ENCODE measurements at places on chromosomes 5 and 9.

GRCh38 chr5:80083101-80083890 is 48.1 kb downstream of the THBS4 start:
- no peak for DNase-seq

DNA sequence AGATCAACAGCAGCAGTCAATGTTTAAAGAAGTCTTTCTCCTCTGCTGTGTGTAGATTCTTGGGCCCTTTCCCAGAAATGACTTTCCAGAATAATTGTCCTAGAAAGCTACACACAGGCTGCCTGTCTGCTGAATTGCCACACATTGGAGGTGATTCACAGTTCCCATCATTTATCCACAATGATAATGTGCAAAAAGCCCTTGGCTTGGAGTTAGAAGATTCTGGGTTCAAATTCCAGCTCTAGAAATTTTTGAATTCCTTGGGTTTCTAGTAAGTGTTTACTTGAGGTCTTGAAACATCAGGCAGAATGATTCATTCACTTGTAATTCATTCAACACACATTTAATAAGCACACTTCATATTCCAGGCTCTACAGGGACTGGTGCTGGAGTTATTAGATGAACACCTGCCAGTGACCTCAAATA is 28.6 kb upstream of the EPB41L4B start:
- no peak for DNase-seq

DNA sequence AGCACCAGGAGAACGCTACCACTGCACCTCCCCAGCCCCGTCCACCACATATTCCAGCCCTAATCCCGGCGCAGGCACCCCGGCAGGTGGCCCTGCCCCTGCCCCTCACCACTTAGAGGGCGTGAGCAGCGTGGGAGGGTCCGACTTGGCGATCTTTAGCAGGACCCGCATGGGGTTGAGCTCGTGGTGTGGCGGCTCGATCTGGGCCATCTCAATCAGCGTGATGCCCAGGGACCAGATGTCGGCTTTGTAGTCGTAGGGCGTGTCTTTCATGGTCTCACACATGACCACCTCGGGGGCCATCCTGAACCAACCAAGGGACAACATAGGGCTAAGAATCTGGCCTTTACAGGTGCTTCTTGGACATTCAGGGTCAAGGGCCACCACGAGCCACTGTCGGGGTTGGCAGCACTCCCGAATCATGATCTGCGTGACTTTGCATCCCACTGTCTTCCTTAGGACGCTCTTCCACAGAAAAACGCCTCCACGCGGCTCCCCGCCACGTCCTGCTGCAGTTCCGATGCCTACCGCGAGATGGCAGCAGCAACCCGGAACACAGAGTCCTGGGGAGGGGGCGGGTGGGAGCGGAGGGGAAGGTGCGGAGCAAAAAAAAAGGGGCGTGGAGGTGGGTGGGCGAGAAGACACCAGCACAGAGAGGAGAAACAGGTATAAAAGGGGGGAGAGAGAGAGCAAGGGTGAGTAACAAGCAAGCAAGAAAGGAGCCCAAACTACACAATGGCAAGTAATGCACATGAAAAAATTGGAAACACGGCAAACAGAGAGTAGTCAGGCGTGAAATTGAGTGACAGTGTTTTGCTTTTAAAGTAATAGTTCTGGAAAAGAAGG is 81.3 kb downstream of the STK10 start:
- DNase-seq = peak; percentile 79

DNA sequence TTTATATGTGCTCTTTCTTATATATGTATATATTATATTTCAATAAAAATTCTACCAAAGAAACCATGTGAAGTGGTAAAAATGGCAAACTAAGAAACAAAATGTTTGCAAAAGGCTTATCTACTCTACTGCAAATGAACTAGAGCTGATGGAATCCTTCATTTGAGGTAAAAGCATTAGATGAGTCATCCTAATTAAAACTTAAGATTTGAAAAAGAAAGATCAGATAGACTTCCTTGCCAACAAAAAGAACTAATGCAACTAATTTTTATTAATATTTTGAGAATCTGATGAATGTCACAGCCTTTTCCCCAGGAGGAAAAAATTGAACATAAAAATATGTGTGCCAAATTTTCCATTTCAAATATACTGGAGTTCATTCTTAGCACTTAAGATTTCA is 84.1 kb upstream of the SLCO4C1 start:
- no peak for DNase-seq

GRCh38 chr5:35218981-35219380 is 11.3 kb downstream of the PRLR start:
- no peak for DNase-seq

GRCh38 chr9:128369024-128369706 is 2.0 kb upstream of the URM1 start:
- DNase-seq = no peak

DNA sequence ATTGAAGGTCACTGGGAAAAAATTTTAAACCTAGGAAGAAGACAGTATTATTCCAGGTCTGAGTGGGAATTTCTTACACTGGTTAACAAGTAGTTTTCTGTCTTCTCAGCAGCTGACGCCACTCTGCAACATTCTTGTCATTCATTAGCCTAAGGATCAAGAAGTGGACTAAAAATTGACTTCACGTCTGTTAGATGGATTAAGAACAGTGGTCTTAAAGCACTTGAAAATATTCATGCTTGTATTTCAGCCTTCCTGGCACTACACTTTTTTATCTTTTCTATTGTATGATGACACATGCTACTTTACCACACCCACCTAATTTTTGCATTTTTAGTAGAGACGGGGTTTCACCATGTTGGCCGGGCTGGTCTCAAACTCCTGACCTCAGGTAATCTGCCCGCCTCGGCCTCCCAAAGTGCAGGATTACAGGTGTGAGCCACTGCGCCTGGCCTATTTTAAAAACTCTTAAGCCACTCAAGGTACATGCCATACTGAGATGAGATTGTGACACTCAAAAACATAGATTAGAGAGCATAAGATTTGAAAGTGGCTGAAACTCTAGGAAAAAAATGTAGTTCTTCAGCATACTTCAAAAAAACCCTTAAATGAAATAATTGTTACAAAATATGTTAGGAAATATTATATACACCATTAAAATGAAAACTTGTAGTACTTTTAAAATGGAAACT is 8.4 kb downstream of the MATR3 start:
- DNase-seq = no peak

GRCh38 chr5:122770477-122770876 is 4.4 kb upstream of the SNX2 start:
- no peak for DNase-seq

- no peak for DNase-seq
These were observed 219.6 kb downstream of the PLK2 start for GRCh38 chr5:58240322-58240721.

DNA sequence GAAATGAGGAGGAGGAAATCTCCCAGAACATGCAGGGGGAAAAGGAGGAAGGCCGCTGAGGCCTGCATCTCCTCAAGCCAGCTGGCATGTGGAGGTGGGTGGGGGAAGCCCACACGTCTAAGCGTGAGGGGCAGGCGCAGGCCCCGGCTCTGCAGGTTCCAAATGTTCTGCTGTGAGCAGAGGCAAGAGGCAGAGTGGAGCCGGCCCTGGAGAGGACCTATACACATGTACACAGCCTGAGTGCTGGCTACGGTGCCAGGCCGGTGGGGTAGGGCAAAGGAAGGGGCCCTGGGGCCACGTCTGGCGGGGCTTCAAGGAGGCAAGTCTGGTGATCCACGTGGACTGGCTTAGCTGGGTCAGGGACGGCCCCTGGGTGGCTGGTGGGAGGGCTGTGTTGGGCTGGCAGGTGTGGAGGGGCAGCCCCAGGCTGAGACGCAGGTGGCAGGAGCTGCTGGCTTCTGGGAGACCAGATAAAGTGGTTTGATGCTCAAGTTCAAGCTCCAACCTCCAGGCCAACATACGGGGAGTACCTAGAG is 26.4 kb downstream of the LPCAT1 start:
- no peak for DNase-seq

DNA sequence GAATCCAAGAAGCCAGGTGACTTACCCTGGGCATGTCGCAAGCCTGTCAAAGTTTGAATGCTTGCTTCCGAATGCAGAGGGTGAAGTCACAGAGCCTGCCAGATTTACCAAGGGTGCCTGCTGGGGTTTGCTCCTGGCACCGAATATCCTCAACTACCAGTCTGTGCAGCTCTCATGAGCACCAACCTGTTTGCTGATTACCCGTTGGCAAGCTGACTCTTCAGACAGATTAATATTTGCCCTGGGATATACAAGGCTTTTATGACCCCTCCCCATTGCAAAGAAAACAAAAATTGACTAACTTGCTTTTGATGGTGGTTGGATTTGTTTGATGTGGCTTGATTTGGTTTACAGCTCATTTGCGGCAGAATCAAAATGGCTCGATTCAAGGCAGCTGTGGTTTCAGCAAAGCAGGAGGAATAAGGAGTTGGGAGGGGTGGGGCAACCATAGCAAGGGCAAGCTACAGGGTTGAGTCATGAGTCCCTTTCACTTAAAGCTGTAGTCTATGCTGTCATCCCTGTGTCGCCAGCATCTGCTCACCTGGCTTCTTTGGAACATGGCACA is 82.3 kb upstream of the AGXT2 start:
- no peak for DNase-seq

DNA sequence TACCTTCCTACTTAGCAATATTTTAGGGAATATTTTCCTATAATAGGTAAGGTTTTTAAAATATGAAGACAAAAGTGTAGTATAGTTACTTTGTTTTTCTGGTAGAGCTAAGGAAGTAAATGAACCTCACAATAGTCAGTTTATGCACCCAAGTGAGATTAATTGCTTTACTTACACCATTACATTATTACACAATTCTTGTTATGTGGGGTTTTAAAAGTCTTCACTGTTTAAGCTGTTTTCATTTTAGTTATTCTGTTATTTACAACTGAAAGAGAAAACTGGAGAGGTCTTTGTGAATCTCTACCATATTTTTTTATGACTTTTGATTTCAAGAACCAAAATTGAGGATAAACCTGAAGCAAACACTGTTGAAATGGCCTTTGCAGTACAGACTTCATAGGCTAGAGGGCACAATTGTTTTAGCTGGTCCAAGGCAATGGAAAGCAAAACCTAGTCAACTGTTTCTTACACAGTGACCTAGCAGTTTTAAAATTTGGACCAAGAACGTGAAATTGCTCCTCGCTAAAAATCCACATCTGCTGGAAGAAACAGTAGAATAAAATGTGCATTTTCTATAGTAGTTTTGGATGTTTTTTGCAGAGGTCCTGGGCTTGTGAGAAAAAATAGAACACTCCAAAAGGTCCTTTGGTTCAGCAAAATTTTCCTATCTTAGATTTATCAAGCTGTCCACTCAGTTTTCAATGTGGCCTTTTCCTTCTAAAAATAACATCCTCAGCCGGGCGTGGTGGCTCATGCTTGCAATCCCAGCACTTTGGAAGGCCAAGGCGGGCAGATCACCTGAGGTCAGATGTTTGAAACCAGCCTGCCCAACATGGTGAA is 66.4 kb upstream of the FER start:
- DNase-seq = peak; percentile 28

DNA sequence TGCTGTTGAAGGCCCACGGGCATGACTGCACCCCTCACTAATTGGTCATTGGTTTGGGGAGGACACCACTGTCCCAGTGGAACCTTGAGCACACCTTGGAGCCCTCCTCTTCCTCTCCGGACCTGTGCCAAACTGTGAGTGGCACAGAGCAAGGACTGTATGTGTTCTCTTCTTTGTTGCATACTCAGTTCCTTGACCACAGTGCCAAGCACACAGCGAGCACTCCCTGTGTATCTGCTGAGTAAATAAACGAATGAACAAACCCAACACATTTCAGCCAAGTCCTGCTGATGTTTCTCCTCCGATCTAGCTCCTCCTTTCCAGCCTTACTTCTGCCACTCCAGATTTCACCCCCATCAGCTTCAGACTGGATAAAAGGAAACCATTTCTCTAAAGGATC is 2.7 kb upstream of the TRIM52 start:
- DNase-seq = no peak

DNA sequence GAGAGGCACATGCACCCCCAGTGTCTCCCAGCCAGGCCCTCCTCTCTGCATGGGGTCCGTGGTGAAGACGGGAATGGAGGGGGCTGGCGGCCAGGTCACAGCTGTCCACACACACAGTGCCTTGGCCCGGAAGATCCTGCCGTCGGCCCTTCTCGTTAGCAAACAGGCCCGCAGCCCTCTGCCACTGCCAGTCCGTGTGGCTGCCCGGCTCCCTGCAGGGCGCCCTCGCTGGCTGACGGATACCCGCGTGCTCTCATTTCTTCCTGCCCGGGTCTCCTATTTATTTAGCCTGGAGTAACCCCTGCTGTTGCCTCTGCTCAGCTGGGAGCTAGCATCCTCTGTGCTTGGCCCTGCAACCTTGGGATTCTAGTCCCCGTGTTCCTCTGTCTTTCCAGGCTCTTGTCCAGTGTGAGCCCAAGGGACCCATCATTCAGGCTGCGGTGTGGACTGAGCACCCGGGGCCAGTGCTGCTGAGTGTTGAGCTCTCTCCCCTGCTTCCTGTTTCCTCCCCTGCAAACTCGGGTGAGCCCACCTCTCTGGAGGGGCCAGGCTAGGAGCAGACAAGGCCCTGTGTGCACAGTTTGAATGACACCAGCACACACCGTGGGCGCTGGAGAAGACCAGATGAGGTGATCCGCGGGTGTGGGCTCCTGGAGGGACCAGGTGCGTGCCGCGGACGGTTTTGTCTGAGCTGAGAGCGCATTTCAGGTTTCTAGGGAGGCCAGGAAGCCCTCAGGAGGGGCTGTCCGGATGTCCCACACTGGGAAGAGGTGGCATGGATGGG is 14.6 kb upstream of the RNU6ATAC start:
- peak; percentile 60 for DNase-seq

DNA sequence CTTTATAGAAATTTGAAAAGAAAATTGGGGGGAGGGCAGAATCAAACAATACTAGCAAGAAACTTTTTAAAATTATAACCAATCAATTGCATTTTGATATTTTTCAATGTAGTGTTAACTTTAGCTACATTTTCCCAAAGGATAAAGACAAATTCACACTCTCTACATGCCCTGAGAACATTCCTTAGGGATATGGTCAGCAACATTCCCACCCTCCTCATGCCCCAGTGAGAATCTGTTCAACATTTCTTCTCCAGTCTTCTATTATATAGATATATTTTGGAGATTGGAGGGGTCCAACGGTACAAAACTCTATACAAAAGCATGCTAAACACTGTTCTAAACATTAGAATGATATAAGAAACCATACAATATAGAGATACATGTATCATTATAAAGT is 11.6 kb upstream of the PRR16 start:
- DNase-seq = no peak

Measured in left ventricle myocardium superior (tissue), 1 donor.